ENCODE measurements at places on chromosomes 1 and 21.

GRCh38 chr1:99956755-99957154 lies 13.0 kb upstream of the SLC35A3 start:
- no peak for DNase-seq

DNA sequence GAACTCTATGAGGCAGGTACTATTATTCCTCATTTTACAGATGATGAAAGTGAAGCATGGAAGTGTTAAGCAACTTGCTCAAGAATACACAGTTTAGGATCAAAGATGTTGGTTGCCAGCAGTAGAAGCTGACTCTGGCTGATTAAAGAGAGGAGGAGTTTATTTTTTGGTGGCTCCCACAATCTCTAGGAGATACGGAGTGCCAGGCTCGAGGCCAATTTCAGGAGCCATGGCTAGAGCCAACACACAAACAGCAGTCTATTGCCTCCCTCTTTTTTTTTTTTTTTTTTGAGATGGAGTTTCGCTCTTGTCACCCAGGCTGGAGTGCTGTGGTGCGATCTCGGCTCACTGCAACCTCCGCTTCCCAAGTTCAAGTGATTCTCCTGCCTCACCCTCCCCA lies 19.6 kb downstream of the TTF2 start:
- no peak for DNase-seq

DNA sequence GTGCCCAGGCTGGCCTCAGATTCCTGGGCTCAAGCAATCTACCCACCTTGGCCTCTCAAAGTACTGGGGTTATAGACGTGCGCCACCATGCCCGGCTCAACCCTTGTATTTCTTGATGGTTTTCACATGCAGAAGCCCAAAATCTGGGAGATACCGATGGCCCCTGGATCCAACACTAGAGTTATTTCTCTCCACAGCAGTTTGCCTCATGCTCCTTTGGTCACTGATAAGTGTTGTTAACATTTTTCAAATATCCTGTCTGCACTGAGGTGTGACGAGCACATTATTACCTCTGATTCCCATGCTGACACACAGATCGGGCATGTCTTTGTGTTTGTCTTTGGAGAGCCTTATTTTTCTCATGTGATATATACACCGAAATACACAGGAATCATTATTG lies 107.0 kb downstream of the KIF26B start:
- no peak for DNase-seq

DNA sequence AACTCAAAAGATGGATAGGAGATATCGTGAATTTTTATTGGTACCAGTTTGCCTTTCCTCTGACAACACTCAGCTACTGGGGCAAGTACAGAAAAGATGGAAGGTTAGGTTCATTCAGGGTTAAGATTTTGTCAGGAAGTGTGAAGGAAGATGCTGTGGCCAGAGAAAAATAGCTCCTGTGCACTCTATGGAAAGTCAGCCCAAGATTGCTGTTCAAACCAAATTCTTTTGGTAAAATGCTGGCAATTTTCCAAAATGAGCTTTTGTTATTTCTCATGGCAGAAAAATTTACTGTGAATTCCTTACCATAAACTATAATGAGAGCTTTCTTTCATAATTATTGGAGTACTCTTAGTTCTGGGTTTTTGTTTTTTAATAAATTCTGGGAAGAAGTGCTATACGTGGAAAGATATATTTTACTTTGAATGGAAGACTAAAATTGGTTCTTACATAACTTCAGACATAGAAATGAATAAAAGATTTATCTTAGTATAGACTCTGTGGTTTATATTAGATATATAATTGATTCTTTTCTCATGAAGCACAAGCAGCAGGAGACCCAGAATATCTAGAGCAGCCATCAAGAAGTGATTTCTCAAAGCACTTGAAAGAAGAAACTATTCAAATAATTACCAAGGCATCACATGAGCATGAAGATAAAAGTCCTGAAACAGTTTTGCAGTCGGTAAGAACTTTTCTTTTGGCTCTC lies 112.2 kb downstream of the USP25 start:
- DNase-seq: no peak

DNA sequence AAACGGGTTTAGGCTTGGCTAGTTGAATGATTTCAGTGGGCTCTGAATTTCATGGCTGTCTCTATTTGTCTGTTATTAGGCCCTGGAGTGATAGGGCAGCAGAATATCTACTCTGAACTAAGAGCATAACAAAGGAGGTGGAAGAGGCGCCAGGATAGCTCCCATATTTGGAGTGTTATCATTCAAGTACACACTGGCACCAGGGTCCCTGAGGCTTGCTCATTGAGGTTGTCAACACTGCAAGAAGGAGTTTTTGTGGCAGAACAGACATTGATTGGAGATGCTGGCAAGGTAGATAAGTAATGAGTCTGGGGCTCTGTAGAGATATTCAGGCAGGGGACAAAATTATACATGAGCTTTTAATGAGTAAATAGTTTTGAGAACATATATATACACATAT lies 1748.4 kb downstream of the MRPL39 start:
- no peak for DNase-seq

- no peak for DNase-seq
These were observed 15.8 kb downstream of the GPSM2 start for GRCh38 chr1:108892356-108893140.

GRCh38 chr1:58922302-58923089 lies 138.6 kb upstream of the JUN start:
- no peak for DNase-seq

DNA sequence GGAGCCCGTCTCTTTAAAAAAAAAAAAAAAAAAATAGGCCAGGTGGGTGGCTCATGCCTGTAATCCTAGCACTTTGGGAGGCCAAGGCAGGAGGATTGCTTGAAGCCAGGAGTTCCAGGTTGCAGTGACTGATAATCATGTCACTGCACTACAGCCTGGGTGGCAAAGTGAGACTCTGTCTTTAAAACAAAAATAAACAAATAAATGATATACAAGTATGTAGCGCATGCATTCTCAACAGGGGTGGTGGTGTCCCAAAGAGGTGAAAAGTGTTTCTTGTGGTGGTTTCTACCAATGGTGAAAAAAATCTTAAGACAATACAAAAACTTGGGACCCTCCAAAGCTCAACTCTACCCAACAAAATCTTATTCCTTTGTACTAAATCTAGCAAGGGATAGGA lies 17.9 kb downstream of the CNN3 start:
- no peak for DNase-seq

DNA sequence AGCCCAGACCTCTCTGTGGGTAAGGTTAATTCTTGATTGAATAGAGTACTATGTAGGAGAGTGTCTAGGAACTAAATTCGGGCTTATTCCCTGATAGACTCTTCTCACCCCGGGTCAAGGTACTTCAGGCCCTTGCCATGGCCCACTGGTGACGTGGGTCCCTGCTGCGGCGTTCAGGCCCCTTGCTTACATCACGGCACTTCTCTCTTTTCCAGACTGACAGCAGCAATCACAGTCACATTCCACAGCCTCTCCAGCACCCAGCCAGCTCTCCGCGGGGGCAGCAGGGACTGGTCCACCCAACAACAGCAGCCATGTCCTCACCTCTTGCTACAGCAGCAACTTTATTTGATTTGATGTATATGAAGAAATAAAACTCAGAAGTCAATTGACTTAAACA lies 401.2 kb upstream of the VAMP3 start:
- no peak for DNase-seq

DNA sequence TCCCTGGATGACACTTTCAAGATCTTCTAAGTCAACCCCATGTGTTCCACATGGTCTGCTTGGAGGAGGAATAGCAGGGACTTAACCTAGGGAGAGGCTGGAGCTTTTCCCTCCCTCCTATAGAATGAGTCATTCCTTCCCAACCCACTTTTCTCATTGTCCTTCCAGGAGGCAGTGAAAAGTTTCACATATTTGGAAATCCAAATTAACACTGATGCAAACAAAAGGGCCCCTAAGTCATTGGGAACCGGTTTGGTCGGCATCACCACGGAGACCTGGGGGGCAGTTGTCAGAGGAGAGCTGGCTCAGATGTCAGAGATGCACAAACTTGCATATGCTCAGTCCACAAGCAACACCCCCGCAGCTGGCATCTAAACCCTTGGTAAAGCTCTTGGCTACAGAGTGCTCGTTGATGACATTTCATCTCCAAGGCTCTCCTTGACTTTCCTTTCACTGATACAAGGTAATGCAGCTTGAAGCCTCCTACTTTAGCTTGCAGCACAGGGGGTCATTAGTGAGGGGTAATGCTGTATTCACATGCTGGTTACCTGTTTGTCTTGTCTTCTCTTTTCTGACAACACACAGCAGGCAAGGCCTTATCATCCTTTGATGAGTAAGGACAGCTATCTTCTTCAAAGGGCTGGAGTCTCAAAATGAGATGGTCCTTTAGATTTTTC lies 12.3 kb upstream of the LRRC8D start:
- DNase-seq: no peak

DNA sequence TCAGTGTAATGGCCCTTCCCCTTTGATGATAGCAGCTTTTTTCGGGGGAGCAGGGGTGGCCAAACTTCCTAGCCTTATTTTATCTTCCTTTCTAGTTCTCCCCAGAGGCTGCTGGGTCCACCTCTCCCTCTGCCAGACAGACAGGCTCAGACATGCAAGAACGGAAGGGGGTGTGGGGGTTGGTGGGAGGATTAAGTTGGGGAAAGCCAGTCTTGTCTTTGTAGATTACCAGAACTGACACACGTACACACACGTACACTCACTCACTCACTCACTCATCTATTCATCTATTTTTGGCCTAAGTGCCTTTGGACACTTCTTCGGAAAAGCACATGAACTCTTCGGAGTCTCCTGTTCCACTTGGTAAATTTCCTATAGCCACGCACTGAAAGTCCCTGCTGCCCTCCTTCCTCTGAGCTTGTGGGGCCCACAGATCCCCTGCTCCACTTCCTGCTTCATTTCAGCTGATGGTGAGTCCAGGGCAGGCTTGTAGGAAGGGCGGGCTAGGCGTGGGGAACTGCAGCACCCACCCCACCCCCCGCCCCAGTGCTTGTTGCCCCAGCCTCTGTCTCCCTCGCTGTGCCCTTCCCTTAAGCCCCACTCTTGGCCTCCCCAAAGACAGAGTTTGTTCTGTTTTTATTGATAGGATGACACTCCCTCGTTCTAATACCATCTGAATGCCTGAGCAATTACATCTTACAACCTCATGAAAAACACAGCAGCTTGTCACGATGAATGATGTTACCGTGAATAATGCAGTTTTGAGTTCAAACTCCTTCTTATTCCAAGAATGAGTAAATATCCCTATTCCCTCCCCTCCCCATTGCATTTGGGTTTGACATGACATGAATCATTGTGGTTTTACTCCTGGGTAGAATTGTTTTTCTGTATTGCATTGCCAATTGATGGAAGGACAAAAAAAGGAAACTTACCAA lies 60.7 kb upstream of the ATP5PO start:
- no peak for DNase-seq

GRCh38 chr1:67973051-67973450 lies 77.4 kb downstream of the DIRAS3 start:
- DNase-seq: no peak

DNA sequence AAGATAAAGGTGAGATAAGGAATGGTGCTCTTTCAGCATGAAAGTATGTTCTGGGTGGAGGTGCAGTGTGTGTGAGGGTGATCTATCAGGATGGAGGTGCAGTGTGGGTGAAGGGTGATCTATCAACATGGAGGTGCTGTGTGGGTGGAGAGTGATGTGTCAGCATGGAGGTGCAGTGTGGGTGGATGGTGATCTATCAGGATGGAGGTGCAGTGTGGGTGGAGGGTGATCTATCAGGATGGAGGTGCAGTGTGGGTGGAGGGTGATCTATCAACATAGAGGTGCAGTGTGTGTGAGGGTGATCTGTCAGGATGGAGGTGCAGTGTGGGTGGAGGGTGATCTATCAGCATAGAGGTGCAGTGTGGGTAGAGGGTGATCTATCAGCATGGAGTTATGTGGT lies 12.3 kb upstream of the MAP10 start:
- no peak for DNase-seq

GRCh38 chr1:239995281-239995680 lies 96.4 kb upstream of the FMN2 start:
- DNase-seq: no peak

GRCh38 chr1:206568256-206568655 lies 44.0 kb downstream of the EIF2D start:
- DNase-seq: no peak

DNA sequence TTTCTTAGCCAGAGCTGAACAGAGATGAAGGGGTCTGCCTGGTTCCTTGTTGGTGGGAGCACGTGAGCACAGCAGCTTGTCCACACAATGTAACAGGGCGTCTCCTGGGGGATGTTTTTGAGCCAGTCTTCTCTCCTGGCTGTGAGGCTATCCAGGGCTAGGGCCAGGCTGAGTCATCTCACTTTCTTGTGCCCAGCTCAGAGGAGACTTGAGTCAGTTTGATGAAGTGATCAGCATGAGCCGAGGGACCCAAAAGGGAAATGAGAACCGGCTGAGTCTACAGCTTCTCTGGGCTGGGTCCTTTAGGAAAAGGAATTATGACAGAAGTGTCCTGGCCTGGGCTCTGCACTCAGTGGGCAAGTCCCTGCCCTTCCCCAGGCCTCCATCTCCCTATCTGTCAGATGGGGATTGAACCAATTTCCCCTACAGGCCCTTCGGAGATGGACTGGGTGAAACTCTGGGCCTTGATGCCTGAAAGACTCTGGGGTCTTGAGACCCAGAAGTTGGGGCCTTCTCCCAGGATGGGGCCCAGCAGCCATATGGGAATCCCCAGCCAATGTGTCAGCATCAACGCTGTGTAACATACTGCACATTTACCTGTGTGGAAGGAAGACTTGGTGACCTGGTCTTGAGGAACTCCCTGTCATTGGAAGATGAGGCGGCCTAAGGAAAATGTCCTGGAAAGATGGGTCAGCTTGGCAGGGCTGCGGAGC lies 36.6 kb downstream of the DMRTB1 start:
- no peak for DNase-seq

- DNase-seq: peak; percentile 84
These were observed 171.5 kb upstream of the CAMK1G start for GRCh38 chr1:209412036-209412435.

DNA sequence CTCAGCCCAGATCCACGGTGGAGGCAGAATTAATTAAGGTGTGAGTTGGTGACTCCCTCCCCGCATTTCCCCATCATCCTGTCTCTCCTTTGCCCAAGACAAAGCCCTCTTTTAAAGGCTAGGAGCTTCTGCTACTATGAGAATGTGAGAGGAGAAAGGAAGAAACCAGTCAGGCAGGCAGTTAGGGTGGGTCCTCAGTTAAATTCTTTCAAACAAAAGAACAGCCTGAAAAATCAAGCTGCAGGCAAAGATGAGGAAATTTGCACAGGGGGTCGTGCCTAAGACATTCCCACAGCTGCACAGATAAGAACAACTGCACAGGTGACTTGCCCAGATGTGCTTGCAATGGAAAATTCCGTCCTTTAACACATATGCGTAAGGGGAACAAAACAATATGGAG lies 47.6 kb downstream of the SERTAD4 start:
- no peak for DNase-seq

- DNase-seq: no peak
These were observed 126.2 kb downstream of the SIK1 start for GRCh38 chr21:43300496-43301408.

Data from NCI-H446 (cell line).